ENCODE measurements at places on chromosomes 11 and 22.

DNA sequence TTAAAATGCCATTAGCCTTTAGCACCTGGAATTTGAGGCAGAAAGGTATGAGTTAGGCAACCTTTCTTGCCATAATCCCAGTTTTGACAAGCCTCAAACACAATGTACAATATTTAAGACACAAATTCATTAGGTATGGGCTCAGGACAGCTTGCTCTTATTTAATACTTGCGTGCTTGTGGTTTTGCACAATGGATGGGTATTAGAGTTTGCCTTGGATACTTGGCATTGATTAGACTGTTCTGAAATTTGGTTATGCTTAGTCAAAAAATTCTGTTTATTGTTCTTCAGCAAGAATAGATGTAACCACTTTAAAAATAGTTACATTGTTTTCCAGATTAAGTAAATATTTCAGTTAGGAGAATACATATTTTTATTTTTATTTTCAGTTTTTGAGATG, 5.4 kb upstream of the C11orf65 start:
- H3K36me3 ChIP-seq: peaks cover 6% of the 10 kb centered on the region
- H3K27ac ChIP-seq: no peak overlapping the region
- no peak overlapping the region for H3K4me3 ChIP-seq
- DNase-seq: no peak
- no peaks in the 10 kb centered on the region for H3K27me3 ChIP-seq

DNA sequence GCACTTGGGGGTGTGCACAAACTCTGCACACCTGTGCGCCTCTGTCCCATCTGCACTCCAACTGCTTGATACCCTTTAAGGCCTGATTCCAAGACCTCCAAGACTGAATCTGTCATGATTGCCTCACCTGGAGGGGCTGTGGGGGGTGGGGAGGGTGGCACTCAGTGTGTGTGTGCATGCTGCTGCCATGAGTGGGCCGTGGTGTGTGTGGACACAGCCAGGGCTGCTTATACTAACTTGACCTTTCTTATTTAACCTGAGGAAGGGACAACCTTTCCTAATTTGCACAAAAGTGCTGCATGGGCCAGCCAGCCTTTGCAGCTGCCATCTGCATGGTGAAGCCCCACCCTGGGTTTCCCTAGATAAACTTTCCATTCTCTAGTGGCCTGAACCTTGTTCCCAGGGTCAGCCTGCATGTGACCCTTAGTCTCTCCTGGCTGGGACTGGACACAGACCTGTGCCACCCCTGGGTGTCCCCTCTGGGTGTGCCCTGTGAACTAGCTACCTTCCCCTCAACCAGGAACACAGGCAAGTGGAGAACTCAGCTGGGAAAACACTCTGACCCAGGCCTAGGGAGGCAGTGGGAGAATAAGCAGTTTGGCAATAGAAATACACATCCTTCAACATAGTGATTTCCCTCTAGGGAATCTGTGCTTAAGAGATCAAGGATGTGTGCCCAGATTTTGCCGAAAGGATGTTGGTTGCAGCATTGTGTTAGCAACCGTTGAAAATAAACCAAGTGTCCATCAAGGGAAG, 45.4 kb upstream of the DKK3 start:
- no peaks in the 10 kb centered on the region for H3K27me3 ChIP-seq
- no peak overlapping the region for H3K4me3 ChIP-seq
- DNase-seq: no peak
- H3K36me3 ChIP-seq: no peaks in the 10 kb centered on the region
- H3K27ac ChIP-seq: no peak overlapping the region

- peaks cover 15% of the 10 kb centered on the region for H3K27me3 ChIP-seq
- no peaks in the 10 kb centered on the region for H3K4me1 ChIP-seq
- H3K27ac ChIP-seq: no peak overlapping the region
- H3K36me3 ChIP-seq: no peaks in the 10 kb centered on the region
- DNase-seq: no peak
Measured at GRCh38 chr11:74559934-74560309, 32.5 kb upstream of the POLD3 start.

DNA sequence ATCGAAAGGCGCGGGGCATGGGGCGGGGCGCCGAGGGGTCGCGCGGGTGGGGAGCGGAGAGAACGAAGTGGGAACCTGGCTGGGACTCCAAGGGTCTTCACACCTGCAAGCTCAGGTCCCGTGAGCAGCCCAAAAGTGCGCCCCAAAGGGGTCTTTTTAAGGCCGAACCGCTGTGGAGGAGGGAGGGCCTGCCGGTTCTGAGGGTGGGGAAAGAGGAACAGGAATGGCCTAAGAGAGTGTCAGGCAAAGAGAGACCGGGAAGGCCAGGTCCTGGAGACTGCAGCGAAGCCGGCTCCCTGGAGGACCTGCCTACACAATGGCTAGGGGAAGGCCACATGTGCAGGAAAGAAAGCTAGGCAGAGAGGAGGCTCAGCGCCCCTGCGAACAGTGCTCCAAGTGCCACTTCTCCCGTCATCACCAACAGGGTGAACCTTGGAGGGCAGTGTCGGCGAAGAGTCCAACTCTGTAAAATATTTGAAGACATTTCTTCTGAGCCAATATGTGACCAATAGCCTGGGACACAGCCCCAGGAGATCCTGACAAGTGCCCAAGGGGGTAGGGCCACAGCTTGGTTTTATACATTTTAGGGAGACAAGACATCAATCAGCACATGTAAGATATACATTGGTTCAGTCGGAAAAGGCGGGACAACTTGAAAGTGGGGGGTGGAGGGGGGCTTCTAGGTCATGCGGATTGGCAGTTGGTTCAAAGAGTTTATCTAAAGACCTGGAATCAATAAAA, 710 bp upstream of the DGCR2 start:
- H3K4me3 ChIP-seq: peak overlapping the region; percentile 71
- H3K27ac ChIP-seq: no peak overlapping the region
- no peaks in the 10 kb centered on the region for H3K27me3 ChIP-seq
- peaks cover 25% of the 10 kb centered on the region for H3K4me1 ChIP-seq
- DNase-seq: no peak

DNA sequence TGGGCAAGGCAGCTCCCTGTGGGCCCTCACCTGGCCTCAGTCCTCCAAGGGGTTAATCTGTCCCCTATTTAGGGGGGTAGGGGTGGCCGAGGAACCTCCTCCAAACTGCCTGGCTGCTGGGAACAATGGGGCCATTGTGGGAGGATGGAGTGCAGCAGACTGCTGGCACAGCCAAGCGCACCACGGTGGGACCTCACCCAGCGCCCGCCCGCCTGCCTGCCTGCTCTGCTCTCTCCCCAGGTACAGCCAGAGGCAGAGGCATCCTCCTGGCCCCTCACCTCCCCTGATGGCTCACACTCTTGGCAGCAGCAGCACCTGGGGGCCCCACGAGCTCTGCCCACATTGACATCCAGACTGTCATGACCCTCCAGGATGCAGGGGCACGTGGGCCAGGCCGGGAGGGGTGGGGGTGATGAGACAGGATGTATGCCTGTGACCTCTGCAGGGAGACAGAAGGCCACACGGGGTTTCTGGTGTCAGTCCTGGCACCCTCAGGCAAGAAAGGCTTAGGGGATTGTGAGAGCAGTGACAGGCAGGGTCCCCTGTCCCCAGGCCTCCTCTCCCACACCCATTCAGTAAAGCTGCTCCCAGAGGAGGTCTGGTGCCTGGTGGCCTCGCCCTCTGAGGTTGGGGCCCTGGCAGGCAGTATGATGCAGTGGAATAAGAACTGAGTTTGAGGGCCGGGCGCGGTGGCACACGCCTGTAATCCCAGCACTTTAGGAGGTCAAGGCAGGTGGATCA, 11.4 kb downstream of the BCL9L start:
- no peaks in the 10 kb centered on the region for H3K27me3 ChIP-seq
- peak; percentile 78 for DNase-seq
- peak overlapping the region; percentile 99 for H3K27ac ChIP-seq
- peaks cover 65% of the 10 kb centered on the region for H3K4me1 ChIP-seq

DNA sequence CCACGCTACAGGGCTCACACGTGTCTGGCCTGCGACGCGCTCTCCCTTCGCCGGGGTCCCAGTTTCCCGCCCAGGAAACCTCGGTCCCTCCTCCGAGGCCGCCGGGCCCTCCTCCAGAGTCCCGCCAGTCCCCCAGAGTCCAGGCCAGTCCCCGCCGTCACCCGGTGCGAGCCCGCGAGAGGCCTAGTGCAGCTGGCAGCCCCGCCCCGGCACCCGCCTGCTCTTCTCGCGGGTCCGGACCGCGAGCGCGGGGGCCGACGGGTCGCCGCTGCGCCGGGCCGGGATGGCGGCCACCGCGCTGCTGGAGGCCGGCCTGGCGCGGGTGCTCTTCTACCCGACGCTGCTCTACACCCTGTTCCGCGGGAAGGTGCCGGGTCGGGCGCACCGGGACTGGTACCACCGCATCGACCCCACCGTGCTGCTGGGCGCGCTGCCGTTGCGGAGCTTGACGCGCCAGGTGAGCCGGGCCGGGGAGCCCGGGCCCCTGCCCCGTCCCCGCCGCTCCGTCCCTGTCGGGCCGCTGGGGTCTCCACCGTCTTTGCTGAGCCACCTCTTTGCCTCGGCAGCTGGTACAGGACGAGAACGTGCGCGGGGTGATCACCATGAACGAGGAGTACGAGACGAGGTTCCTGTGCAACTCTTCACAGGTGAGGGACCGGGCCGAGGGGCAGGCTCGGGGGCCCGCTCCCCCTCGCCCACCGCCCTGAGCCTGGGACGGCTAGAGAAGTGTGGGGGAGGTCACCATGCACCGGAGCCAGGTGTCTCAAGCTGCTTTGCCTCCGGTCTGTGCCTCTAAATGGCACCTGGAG, at the start of gene PTPMT1:
Gene PTPMT1, plus strand, starts transcription at position 260 of the 809 bp plus-strand sequence. Its CDS starts 24 bp downstream, at position 284.
- DNase-seq: peak; percentile 85
- H3K27me3 ChIP-seq: no peaks in the 10 kb centered on the region
- H3K36me3 ChIP-seq: no peaks in the 10 kb centered on the region
- peak within 1 kb of the TSS; percentile 46 for H3K27ac ChIP-seq
- H3K4me1 ChIP-seq: peaks cover 12% of the 10 kb centered on the region
- H3K4me3 ChIP-seq: peak within 1 kb of the TSS; percentile 75

DNA sequence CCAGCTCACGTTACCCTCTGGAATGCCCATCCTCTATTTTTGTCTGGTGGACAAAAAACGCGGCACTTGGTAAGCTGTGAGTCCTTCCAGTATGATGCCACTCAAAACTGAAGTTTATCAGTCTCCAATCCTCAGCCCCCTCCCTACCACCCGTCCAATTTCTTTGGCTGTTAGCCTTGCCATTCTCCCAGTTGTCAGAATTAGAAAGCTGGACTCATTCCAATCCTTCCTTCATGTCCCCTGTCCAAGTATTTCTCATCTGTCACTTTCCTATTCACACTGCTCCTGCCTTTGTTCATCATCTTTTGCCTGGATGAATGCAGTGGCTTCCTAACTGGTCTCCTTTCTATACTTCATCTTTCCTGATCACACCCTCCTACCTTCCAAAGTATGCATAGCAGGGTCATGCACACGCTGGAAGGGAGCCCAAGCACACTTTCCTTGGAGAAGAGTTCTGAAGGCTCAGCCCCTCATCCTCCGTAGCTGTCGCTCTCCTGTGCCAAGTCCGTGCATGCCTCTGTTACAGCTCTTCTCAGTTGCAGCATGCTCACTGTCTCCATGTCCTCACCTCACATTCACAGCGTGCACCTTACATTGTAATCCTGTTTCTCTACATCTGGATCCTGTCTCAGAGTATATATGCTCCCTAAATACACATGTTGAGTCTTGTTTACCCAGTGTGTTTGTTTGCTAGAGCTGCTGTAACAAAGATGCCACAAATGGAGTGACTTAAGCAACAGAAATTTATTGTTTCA, 19.4 kb downstream of the APLP2 start:
- H3K4me3 ChIP-seq: no peak overlapping the region
- no peaks in the 10 kb centered on the region for H3K27me3 ChIP-seq
- DNase-seq: no peak
- peaks cover 35% of the 10 kb centered on the region for H3K4me1 ChIP-seq
- H3K27ac ChIP-seq: peak overlapping the region; percentile 10

DNA sequence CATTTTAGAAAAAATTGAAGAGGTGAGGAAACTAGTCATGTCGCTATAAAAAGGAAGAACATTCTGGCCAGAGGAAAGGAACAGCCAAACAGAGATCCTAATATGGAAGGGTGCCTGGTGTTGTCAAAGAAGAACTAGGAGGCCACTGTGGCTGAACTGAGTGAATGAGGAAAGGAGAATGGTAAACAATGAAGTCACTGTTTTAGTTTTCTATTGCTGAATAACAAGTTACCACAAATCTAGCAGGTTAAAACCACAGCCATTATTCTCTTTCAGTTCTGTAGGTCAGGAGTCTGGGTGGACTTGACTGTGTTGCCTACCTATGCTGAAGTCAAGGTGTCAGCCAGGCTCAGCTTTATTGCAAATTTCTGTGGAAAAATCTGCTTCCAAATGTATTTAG, 549.3 kb upstream of the CCDC90B start:
- H3K4me3 ChIP-seq: no peak overlapping the region
- H3K36me3 ChIP-seq: no peaks in the 10 kb centered on the region
- no peaks in the 10 kb centered on the region for H3K27me3 ChIP-seq
- no peak overlapping the region for H3K27ac ChIP-seq
- no peak for DNase-seq

- H3K27me3 ChIP-seq: no peaks in the 10 kb centered on the region
- H3K4me1 ChIP-seq: peaks cover 5% of the 10 kb centered on the region
- DNase-seq: no peak
- no peak overlapping the region for H3K27ac ChIP-seq
Measured at GRCh38 chr11:45178890-45179671, 32.6 kb downstream of the PRDM11 start.

- H3K27me3 ChIP-seq: no peaks in the 10 kb centered on the region
- no peaks in the 10 kb centered on the region for H3K4me1 ChIP-seq
- no peak overlapping the region for H3K27ac ChIP-seq
- H3K36me3 ChIP-seq: peaks cover 11% of the 10 kb centered on the region
Measured at GRCh38 chr11:74090701-74091100, 80.1 kb downstream of the C2CD3 start.

GRCh38 chr11:121561716-121562115, 108.9 kb upstream of the SORL1-AS1 start:
- H3K36me3 ChIP-seq: peaks cover 7% of the 10 kb centered on the region
- no peak overlapping the region for H3K4me3 ChIP-seq
- no peaks in the 10 kb centered on the region for H3K27me3 ChIP-seq
- H3K27ac ChIP-seq: no peak overlapping the region
- no peak for DNase-seq

DNA sequence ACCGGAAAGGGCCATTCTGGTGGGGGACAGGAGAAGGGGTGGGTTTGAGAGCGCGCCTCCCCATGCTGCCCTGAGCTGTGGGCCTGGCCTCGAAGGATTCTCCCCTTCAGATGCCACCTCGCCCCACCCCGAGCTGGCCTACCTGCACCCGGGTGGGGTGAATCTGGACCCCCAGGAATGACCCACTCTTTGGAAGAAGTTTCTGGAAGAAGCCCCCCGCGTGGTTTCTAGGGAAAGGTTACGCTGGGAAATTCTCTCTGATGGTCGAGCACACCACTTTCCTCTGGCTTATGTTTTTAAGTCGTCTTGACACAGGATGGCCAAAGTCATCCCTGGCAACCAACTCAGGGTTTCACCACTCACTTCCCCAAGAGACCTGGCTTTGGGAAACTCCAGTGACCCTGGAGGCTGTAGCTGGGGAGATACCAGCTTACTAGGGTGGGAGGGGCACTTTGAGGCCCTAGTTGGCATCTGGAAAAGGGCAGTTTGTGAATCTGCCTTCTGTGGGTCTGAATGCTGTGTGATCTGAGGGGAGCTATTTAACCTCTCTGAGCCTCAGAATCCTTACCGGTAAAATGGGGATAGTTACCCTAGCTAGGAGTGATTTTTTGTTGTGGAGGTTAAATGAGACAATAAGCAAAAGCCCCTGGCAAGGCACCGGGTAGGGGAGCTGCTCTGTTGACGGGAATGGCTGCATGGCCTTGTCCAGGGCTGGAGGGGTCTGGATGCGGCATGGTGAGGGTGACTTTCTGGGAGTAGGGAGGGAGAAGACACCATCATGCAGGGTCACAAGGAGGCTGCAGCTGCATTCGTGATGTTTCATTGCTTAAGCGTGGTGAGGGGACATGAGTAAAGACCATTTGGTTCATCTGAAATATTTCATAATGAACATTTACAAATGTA, 45.3 kb upstream of the ACCSL start:
- H3K27me3 ChIP-seq: peaks cover 10% of the 10 kb centered on the region
- H3K4me1 ChIP-seq: no peaks in the 10 kb centered on the region
- DNase-seq: no peak
- H3K4me3 ChIP-seq: no peak overlapping the region
- H3K36me3 ChIP-seq: no peaks in the 10 kb centered on the region

All from natural killer cell treated with Interleukin-12 subunit alpha and Interleukin-12 subunit beta and Interleukin-15 and Interleukin-18, amount 100 ng/mL, for 72 hours (primary cell).